ENCODE measurements at places on chromosomes 6 and 20.

GRCh38 chr6:108752733-108753590, 95.3 kb upstream of the ARMC2 start:
- no peak overlapping the region for H3K4me3 ChIP-seq
- H3K27me3 ChIP-seq: no peaks in the 10 kb centered on the region
- DNase-seq: no peak
- H3K36me3 ChIP-seq: no peaks in the 10 kb centered on the region
- H3K27ac ChIP-seq: no peak overlapping the region

DNA sequence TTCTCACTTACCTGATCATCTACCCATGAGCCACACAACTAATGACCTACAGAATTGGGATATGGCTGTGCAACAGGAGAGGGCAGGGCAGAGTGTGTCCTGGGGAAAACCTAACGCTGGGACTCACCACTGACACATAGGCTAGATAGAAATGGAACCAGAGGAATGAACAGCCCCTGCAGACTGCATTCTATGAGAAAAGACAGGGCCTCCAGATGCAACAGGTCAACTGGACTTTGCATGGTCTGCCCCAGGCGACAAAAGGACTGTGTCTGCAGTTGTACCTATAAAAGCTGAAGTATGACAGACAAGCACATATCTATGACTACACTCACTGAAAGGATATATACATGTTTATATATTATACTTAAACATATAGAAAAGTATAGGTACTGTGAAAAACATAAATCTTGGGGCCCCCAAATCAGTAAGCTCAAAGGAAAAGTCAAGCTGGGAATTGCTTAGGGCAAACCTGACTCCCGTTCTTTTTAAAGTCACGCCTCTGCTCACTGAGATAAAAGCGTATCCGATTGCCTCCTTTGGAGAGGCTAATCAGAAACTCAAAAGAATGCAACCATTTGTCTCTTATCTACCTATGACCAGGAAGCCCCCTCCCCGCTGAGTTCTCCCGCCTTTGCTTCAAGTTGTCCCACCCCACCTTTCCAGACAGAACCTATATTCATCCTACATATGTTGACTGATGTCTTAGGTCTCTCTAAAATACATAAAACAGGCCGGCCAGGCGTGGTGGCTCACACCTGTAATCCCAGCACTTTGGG, 68.5 kb downstream of the EPB41L2 start:
- peaks cover 4% of the 10 kb centered on the region for H3K36me3 ChIP-seq
- no peaks in the 10 kb centered on the region for H3K4me1 ChIP-seq
- DNase-seq: no peak
- no peaks in the 10 kb centered on the region for H3K27me3 ChIP-seq
- no peak overlapping the region for H3K27ac ChIP-seq

GRCh38 chr6:53588816-53589509, 44.1 kb upstream of the GCLC start:
- H3K36me3 ChIP-seq: no peaks in the 10 kb centered on the region
- no peaks in the 10 kb centered on the region for H3K27me3 ChIP-seq

DNA sequence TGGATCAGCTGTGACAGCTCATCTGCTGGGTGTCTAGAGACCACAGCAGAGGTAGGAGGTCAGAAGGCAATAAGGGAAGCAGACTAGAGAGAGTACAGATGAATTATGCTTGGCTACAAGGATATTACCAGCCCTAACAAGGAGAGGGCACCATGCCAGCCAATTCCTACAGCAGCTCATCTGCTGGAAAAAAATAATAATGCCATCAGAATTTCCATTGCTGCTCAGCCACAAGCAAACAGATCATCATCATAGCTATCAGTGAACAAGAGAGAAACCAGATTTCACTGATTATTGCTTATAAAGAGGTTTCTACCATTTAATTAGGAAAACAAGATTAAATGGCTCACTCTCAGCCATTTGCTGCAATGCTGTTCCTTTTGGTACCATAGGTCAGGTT, 66.5 kb downstream of the PSMG4 start:
- peak; percentile 24 for DNase-seq
- no peak overlapping the region for H3K27ac ChIP-seq
- no peak overlapping the region for H3K4me3 ChIP-seq

DNA sequence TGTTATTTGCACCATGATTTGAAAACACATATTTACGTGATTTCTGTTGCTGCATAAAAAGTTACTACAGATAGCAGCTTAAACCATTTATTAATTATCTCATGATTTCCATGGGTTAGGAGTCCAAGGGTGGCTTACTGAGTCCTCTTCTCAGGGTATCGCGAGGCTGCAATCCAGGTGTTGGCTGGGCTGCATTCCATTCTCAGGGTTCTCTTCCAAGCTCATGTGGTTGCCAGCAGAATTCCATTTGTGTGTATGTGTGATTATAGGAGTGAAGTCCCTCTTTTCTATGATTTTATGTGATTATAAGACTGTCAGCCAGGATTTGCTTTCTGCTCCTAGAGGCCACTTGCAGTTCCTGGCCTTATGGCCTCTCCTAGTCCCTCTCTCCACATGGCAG, 135.1 kb downstream of the FAM83B start:
- H3K4me3 ChIP-seq: no peak overlapping the region
- H3K4me1 ChIP-seq: peaks cover 7% of the 10 kb centered on the region
- no peaks in the 10 kb centered on the region for H3K36me3 ChIP-seq
- H3K27me3 ChIP-seq: no peaks in the 10 kb centered on the region

DNA sequence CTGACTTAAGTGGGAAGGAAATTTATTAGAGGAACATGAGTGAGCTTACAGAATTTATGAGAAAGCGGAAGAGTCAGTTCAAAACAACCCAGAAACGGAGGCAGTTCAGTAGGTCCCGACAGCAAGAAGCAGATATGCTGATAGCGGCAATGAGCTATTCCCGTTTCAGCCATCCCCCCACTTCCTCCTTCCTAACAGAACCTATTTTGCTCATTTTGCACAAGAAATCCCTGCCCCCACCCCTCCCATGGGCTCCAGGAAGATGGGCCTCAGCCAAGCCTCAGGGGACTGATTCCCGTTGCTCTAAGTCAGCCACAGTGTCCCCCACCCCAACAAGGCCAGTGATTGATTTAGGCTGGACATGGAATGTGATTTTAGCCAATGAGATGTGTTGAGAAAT, 157.5 kb downstream of the CEBPB start:
- no peaks in the 10 kb centered on the region for H3K27me3 ChIP-seq
- H3K4me3 ChIP-seq: no peak overlapping the region
- no peak for DNase-seq

GRCh38 chr6:82084324-82084920, 163.1 kb downstream of the IBTK start:
- no peaks in the 10 kb centered on the region for H3K27me3 ChIP-seq
- H3K4me1 ChIP-seq: no peaks in the 10 kb centered on the region
- H3K27ac ChIP-seq: no peak overlapping the region
- H3K36me3 ChIP-seq: no peaks in the 10 kb centered on the region

DNA sequence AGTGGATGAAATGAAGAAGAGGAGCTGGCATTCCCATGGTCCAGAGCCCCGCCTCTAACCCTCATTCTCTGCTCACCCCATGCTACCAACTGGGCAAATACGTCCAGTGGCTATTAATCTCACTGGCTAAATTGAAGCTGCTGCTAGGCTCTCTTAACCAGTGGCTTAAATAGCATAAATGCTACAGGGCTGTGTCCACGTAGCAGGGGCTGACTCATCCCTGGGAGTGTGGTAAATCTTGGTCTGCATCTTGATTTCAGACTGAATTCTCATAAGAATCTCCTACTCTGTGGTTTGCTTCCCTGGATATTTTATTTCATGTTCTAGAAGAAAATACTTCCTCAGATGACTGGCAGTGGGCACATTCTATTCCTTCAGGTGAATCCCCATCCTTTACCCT, 193.1 kb upstream of the ARG1 start:
- H3K27me3 ChIP-seq: no peaks in the 10 kb centered on the region
- H3K4me3 ChIP-seq: no peak overlapping the region
- peaks cover 18% of the 10 kb centered on the region for H3K4me1 ChIP-seq
- DNase-seq: peak; percentile 45

GRCh38 chr6:27867945-27868300, 44.3 kb downstream of the OR2B2 start:
- H3K27ac ChIP-seq: peak overlapping the region; percentile 69
- peaks cover 19% of the 10 kb centered on the region for H3K36me3 ChIP-seq
- H3K4me3 ChIP-seq: peak overlapping the region; percentile 91
- no peaks in the 10 kb centered on the region for H3K4me1 ChIP-seq
- H3K27me3 ChIP-seq: no peaks in the 10 kb centered on the region

DNA sequence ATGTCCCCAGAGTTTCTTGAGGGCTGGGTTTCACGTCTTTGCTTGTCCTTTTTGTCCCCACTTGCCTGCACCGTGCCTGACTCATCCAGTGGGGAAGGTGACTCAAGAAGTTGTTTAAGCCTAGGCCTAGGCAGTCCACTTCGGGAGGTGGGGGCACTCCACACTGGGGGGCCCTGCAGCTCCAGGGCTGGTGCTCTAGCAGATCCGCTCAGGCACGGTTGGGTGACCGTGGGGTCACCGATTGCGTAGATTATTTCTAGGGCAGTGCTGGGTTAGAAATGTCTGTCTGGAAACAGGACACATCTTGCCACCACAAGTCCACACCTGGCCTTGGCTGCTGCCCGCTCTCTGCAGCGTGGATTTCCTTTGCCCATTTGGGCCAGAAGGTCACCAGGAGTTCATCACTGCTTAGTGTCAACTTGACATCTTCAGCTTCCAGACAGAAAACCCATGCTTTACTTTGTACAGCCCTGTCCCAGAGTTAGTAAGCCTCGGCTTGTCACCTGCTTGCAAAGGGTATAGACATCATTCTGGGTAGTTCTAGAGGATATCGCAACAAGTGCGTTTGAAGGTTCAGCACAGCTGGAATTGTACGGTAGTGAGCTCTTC, 13.6 kb upstream of the C20orf144 start:
- no peaks in the 10 kb centered on the region for H3K27me3 ChIP-seq
- H3K4me1 ChIP-seq: peaks cover 10% of the 10 kb centered on the region
- no peak overlapping the region for H3K4me3 ChIP-seq
- DNase-seq: no peak
- peaks cover 29% of the 10 kb centered on the region for H3K36me3 ChIP-seq

GRCh38 chr6:158081657-158081935, 86.5 kb downstream of the SERAC1 start:
- no peak overlapping the region for H3K4me3 ChIP-seq
- peaks cover 37% of the 10 kb centered on the region for H3K36me3 ChIP-seq
- no peaks in the 10 kb centered on the region for H3K27me3 ChIP-seq
- H3K27ac ChIP-seq: no peak overlapping the region

GRCh38 chr6:2102316-2102883, 143.0 kb downstream of the GMDS start:
- DNase-seq: peak; percentile 64
- no peak overlapping the region for H3K4me3 ChIP-seq
- H3K27ac ChIP-seq: no peak overlapping the region
- H3K36me3 ChIP-seq: peaks cover 7% of the 10 kb centered on the region
- H3K4me1 ChIP-seq: peaks cover 22% of the 10 kb centered on the region
- H3K27me3 ChIP-seq: no peaks in the 10 kb centered on the region

DNA sequence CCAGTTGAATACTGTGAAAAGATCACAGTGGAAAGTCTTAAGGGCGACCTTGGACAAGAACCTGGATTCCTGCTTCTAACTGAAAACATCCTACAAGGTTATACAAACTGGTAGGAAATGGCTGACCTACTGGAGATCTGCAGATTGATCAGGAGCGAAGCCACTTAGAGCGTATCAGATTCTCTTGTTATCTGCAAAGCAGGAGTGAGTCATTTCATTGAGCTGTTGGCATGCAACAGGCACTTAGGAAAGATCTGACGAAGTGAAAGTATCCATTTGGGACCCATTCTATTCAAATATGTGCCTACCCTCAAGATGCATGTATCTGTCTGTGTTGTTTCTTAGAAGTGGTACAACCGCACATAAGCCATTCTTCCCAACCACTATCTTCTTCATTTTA, 131.2 kb upstream of the RIN2 start:
- peaks cover 8% of the 10 kb centered on the region for H3K27me3 ChIP-seq
- H3K36me3 ChIP-seq: no peaks in the 10 kb centered on the region
- H3K4me3 ChIP-seq: no peak overlapping the region
- H3K4me1 ChIP-seq: no peaks in the 10 kb centered on the region

- no peak overlapping the region for H3K27ac ChIP-seq
- H3K36me3 ChIP-seq: no peaks in the 10 kb centered on the region
- H3K27me3 ChIP-seq: no peaks in the 10 kb centered on the region
- peaks cover 4% of the 10 kb centered on the region for H3K4me1 ChIP-seq
- no peak for DNase-seq
Measured at GRCh38 chr6:143937668-143937970, 70.4 kb downstream of the PLAGL1 start.

- no peaks in the 10 kb centered on the region for H3K4me1 ChIP-seq
- H3K27ac ChIP-seq: no peak overlapping the region
- no peaks in the 10 kb centered on the region for H3K27me3 ChIP-seq
- no peak overlapping the region for H3K4me3 ChIP-seq
Measured at GRCh38 chr20:63196768-63197470, 19.0 kb downstream of the YTHDF1 start.

GRCh38 chr20:54488442-54488841, 13.0 kb downstream of the DOK5 start:
- no peaks in the 10 kb centered on the region for H3K4me1 ChIP-seq
- H3K27ac ChIP-seq: no peak overlapping the region
- H3K36me3 ChIP-seq: no peaks in the 10 kb centered on the region
- peaks cover 39% of the 10 kb centered on the region for H3K27me3 ChIP-seq
- DNase-seq: no peak

DNA sequence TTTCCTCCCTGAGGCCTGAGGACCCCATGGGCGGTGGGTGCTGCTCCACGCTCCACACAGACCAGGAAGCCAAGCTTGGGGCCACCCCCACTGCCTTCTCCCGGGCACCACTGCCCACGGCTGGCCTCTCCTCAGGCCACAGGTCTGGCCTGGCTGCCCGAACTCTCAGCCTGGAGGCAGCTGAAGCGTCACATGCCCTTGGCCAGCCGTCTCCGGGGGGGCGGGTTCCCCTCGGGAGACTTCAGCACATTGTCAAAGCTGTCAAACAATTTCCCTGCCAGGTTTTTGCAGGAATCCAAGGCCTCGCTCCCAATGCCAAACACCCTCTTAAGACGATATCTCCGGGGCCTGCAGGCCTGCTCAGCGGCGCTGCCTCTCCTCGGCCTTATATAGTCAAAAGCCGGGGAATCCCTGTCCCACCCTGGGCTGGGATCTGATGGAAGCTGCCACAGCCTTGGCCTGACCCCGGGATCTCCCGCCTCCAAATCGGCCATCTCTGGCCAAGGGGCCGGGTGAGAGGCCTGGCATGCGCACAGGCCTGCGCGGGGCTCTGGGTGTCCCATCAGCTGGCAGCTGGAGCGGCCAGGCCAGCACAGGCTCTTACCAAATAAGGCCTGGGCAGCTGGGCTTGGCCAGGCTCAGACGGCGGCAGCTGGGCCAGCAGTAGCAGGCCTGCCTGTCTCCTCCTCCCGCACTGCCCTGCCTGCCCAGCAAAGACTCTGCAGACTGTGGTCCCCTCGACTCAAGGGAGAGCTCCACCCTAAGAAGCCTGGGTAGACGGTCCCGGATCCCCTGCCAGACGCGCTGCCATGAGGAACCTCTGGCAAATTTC, 49.7 kb downstream of the RBM38 start:
- H3K4me3 ChIP-seq: no peak overlapping the region
- H3K27me3 ChIP-seq: peaks cover 19% of the 10 kb centered on the region
- no peaks in the 10 kb centered on the region for H3K4me1 ChIP-seq
- no peak for DNase-seq
- peaks cover 6% of the 10 kb centered on the region for H3K36me3 ChIP-seq

- no peak overlapping the region for H3K27ac ChIP-seq
- DNase-seq: peak; percentile 15
- no peak overlapping the region for H3K4me3 ChIP-seq
- no peaks in the 10 kb centered on the region for H3K27me3 ChIP-seq
- no peaks in the 10 kb centered on the region for H3K4me1 ChIP-seq
Measured at GRCh38 chr20:4289875-4290274, 274.5 kb upstream of the RNF24 start.
